ENCODE measurements at places on chromosomes 16 and 17.

GRCh38 chr17:19495828-19496528 is 37.7 kb upstream of the SLC47A1 start:
- no peak for DNase-seq

DNA sequence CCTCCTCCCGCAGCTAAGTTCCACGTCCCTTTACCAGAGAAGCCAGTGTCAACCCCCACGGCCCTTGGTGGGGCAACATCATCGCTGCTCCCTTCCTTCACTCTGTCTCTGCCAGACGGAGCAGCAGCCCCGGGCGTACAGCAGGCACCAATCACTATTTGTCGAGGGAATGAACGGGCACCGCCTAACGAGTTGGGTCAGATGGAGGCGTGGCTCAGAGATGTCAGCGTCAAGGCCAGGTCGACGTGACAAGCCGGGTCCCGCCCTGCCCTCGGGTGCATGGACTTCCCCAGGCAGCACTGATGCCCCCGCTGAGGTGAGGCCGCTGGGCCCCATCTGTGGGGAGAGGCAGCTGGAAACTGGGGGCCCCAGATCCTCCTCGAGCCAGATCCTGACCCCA is 50.0 kb downstream of the CBFA2T3 start:
- no peak for DNase-seq

- no peak for DNase-seq
These were observed 114.0 kb downstream of the SPECC1 start for GRCh38 chr17:20123209-20123608.

DNA sequence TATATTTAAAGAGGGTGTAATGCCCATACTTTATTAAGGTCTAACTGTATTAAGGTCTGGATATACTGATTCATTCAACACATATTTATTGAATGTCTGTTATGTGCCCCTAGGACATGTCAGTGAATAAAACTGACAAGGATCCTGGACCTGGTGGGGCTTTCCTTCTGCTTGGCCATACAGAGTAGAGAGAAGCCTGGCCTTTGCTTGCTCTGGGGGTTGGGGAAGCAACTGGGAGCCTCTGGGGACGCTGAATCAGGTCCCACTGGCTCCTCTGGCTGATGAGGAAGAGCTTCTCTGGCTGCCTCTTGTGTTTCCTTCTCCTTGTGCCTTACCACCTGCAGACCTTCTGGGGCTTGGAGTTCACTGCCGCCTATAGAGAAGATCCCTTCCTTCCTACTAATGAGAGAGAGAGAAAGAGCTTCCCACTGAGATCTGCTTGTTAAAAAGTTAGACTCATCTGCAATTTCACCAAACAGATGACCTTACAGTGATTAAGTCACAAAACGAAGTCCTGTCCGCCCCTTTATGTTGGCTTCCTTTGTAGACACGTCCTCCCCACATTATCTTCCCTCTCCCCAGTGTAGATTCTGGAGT is 49.7 kb downstream of the MSI2 start:
- no peak for DNase-seq

- peak; percentile 64 for DNase-seq
These were observed 6.7 kb downstream of the SPACA3 start for GRCh38 chr17:32998111-32998886.

GRCh38 chr17:72423718-72424117 is 302.9 kb downstream of the SOX9 start:
- DNase-seq: no peak

DNA sequence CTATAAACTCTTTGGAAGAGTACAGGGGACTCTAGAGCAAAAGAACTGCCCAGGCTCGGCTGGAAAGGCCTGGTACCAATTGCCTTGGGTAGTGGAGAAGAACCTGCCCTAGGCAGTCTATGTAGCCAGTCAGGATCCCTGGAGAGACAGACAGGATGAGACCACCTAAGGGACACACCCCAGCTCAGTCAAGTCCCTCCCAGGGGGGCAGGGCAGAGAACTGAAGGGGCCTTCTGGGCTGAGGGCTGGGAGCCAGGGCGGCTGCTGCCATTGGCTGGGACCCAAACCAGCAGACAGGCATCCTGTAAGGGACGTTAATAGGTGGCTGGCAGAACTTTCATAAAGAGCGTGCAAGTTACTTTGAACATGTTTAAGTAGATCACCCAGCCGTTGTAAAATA is 12.8 kb upstream of the SLC38A8 start:
- no peak for DNase-seq

- no peak for DNase-seq
These were observed 8.7 kb upstream of the SDK2 start for GRCh38 chr17:73652886-73653480.

DNA sequence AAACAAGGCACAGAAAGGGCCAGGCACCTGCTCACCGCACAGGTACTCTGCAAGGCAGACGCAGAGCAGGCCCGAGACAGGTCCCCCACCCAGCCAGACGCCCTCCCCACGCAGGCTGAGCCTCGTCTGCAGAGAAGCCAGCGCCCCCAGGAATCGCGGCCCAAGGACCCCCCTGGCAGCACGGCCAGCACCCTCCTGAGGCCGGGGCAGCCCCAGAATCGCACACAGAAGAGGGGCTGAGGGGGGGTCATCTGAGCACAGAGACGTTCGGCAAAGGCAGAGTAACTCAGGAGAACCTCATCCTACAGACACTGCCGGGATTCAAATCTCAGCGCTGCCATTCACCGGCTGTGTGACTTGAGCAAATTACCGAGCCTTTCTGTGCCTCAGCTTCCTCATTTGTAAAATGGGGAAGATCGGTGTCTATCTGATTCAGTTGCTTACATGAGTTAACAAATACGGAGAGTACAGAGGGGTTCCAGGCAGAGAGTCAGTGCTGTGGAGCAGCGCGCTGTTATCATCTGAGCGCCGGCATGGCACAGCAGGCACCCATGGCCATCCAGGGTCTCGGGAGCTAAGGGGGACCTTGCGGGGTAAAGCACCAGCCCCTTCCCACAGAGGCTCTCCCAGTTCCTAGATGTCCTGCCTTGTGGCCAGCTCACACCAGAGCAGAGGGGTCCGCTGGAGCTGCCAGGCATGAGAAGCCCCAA is 10.4 kb downstream of the EMC6 start:
- no peak for DNase-seq

- no peak for DNase-seq
These were observed 15.2 kb upstream of the CLEC3A start for GRCh38 chr16:78007121-78007520.

DNA sequence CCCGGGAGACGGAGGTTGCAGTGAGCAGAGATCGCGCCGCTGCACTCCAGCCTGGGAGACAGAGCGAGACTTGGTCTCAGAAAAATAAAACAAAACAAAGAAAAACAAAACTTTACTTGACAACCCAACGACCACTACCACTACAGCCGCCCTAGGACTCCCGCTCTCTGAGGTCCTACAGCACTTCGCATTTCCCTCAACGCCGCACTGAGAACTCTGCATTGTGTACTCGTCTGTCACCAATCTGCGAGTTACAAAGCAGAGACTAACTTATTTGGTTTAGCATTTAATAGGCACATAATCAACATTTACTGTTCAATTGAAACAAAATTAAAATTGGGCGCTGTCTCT is 479 bp upstream of the ZNF207 start:
- no peak for DNase-seq

GRCh38 chr17:57160624-57161023 is 75.6 kb downstream of the AKAP1 start:
- DNase-seq: no peak

GRCh38 chr16:52572656-52573055 is 25.7 kb upstream of the TOX3 start:
- no peak for DNase-seq

- DNase-seq: no peak
These were observed 473 bp downstream of the SUPT6H start for GRCh38 chr17:28662527-28662829.

DNA sequence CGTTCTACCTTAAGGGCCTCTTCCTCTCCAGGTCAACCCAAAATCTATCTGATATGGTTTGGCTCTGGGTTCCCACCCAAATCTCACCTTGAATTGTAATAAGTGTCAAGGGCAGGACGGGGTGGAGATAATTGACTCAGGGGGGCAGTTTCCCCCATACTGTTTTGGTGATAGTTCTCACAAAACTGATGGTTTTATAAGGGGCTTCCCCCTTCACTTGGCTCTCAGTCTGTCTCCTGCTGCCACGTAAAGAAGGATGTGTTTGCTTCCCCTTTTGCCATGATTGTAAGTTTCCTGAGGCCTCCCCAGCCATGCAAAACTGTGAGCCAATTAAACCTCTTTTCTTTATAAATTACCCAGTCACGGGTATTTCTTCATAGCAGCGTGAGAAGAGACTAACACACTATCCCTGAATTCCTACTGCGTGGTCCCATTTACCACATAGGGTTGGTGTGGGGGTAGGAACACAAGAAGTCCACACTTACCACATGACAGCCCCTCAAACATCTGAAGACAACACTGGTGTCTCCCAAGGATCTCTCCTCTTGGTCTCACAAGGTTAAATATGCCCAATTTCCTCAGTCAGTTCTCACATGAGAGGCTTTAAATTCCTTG is 8.2 kb downstream of the COTL1 start:
- DNase-seq: no peak

GRCh38 chr16:56108724-56109123 is 82.6 kb upstream of the GNAO1 start:
- DNase-seq: no peak

DNA sequence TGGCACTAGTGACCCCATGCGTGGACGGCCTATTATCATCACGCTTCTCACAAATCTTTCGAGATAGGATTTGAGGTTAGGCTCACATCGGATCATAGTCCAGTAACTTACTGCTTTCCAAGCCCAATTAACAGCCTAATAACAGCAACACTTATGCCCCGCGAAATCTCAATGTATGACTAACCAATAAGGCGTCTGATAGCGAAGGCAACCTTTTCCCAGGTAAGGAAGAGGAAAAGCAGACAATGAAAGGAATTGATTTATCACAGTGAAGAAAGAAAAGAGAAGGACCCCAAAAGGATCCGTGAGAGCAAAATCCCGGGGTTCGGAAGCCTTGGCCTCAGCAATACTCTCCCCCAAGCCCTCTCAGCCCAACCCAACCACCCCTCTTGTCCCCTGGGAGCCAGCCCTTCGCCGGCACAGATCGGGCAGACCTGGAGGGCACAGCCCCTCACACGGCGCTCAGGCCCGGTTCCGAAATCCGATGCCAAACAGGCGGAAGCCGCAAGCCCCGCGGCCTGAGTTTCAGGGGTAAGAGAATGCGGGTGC is 534 bp downstream of the GPATCH8 start:
- peak; percentile 48 for DNase-seq

DNA sequence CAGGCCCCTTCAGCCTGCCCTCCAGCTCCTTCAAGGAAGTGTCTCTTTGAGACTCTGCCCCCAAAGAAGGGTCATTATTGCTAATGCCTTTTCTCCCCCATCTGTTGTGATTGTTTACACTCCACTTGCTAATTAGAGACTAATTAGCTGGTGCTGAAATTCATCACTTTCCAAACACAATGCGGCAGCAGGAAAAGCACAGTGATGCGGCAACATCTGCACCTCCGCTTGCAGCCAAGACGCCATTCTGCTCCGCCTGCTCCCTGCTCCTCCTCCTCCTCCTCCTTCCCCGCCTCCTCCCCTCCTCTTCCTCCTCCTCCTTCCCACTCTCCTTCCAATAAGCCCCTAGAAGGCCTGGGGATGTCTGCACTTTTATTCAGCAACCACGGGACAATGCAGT is 110.5 kb downstream of the SDK2 start:
- no peak for DNase-seq

DNA sequence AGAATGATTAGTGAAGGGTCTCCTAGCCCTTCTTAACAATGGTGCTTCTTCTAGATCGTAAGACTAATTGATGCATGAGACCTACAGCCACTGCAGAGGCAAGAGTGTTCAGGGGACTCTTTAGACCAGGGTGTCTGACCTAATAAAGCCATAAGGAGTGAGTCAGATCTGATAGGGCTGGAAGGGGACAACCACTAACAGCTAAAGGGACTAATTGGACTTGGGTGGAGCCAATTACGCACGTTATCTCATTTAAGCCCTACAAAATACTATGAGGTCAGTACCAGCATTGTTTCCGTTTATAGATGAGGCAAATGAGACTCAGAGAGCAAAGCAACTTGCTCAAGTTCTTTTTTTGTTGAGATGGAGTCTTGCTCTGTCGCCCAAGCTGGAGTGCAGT is 14.5 kb upstream of the RNF222 start:
- DNase-seq: no peak

- DNase-seq: peak; percentile 15
These were observed 32.3 kb upstream of the CAPN15 start for GRCh38 chr16:495127-495748.

DNA sequence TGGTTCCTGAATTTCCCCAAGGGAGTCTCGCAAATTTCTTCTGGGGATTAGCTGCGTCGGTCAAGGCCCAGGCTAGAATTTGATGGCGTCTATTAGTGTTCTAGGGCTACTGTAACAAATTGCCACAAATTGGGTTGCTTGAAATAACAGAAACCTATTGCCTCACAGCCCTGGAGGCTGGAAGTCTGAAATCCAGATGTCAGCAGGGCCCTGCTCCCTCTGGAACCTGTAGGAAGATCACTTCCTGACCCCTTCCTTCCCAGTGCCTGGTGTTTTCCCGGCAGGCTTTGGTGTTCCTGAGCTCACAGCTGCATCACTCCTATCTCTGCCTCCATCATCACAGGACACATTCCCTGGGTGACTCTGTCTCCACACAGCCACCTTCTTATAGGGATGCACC is 24.4 kb downstream of the DHRS7C start:
- no peak for DNase-seq

DNA sequence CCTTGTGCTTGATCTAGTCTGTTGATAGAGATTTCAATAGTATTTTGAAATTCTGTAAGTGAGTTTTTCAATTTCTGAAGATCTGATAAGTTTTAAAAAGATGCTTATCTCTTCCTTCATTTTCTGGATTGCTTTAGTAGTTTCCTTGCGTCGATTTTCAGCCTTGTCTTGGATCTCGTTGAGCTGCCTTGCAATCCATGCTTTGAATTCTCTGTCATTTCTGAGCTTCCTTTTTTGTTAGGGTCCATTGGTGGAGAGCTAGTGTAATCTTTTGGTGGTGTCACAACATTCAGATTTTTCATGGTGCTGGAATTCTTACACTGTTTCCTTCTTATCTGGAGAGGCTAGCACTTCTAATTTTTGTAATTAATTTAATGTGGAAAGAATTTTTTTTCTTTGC is 61.1 kb downstream of the SLFN11 start:
- no peak for DNase-seq

DNA sequence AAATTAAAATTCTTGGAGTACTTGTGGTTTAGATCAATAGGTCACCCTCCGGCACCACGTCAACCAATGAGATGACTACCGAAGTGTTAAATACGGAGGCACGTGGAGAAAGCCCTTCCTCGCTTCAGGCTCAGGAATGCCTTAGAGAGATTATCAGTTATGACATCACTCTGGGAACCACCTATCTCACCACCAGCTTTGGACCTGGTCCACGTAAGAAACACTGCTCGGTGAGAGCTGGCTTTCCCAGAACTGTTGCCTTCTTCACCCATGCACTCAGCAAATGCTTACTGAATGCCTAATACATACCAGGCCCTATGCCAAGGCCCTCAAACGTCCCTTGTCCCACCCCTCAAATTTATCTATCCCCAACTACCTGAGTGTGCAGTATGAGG is 71.3 kb downstream of the SMG6 start:
- no peak for DNase-seq

- no peak for DNase-seq
These were observed 14.2 kb upstream of the KCNG4 start for GRCh38 chr16:84254062-84254461.

Measured in NCI-H345 (cell line).